ENCODE measurements at places on chromosomes 11 and 22.

- DNase-seq, result no peak
Measured at GRCh38 chr11:133896642-133897330, 51.5 kb upstream of the SPATA19 start.

GRCh38 chr11:109998921-109999320, 94.3 kb upstream of the ZC3H12C start:
- DNase-seq, result no peak

- DNase-seq, result no peak
Measured at GRCh38 chr22:42743501-42743991, 22.9 kb upstream of the A4GALT start.

DNA sequence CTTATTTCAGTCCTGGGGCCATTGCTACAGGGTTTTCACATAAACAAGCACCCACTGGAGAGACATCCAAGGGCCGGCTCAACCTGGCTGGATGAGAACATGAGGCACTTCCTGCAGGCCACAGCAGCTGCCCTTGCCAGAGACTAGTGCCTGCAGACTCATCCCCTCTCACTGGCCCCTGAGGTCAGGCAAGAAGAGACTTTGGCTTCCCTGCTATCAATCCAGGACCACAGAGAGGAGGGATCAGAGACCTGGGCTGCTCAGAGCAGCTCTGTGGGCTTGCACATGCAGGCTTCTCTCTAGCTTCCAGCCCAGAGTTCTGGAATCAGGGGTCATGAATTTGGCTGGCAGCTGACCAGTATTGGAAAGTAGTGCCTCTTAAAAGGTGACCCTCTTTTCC, 79.5 kb downstream of the CABIN1 start:
- no peak for DNase-seq

- DNase-seq, result no peak
Measured at GRCh38 chr22:18064636-18065035, 13.2 kb upstream of the PEX26 start.

DNA sequence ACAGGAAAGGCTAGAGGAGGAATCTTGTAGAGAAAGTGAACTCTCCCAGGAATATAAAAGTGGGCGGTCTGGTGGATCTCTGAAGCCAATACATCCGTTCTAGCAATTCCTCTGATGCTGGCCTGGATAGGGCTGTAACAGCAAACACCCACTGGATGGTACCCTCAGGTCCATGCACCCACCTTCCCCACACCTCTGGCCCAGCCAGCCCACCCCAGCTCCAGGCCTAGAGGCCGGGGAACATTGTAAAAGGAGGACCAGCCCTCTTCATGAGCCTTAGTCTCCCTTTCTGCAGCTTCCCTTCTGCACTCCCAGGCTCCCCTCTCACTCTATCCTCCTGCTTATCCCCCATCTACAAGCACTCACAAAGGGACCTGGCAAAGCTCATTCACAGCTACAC, 443.9 kb downstream of the BUD13 start:
- no peak for DNase-seq
